ENCODE measurements at places on chromosomes 1 and 21.

DNA sequence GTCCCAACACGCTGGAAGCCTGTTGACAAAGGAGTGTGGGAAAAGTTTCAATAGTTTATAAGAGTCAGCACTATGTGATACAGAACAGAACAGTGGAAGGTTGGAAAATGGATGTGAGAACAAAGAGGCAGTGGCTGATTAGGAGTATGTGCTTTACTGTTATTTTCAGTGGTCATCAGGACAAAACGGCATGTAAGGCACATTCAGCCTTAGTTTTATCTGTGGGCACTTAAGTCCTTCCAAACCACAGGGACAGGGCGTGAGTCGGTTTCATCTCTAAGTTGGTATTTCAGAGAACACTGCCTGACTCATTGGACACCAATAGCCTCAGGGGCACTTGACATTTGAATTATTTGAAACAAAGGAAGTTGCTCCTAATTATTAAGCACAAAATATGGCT is 306.9 kb downstream of the ASTN1 start:
- no peak for DNase-seq

- no peak for DNase-seq
Observed at GRCh38 chr21:38186661-38187270, 70.0 kb upstream of the KCNJ15 start.

DNA sequence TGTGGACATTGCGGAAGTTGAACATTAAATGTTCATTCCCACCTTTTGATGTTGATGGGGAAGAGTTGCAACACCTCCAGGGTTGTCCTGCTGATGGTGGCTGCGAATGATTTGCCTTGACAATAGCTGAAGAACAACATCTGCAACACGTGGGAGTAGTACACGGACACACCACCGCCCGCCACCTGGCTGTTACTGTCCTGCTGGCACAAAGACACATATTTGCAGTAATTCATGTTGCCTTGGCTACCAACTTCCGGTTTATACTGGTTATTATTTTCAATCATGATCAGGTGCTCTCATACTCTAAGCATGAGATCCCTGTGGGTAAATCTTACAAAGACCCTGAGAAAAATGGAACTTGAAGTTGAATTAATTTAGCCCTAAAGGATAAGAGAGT is 55.2 kb downstream of the UBR4 start:
- no peak for DNase-seq

DNA sequence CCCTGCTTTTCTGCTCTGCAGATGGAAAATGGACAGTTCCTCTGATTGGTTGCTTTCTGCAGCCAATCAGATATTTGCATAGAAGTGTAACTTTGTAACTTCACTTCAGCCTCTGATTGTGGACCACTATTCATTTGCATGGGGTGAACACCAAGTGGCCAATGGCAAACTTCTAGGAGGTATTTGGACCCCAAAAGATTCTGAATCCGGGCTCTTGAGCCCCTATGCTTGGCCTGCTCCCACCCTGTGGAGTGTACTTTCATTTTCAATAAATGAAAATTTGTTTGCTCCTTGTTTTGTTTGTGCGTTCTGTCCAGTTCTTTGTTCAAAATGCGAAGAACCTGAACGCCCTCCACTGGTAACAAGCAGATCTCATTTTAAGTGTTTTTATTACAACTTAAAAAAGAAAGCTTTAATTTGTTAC is 6.4 kb upstream of the GSTM4 start:
- no peak for DNase-seq

- no peak for DNase-seq
Observed at GRCh38 chr1:182596934-182597333, 7.3 kb downstream of the RGS16 start.

DNA sequence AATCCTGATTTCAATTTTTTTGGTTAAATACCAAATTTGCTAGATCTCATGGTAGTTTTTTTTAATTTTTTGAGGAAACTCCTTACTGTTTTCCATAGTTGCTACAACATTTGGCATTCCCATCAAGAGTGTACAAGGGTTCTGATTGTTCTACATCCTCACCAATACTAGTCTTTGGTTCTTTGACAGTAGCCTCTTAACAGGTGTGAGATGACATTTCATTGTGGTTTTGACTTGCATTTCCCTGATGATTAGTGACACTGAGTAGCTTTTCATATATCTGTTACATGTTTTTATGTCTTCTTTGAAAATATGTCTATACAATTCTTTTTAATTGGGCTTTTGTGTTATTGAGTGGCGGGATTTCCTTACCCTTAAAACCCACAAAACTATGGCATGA is 20.9 kb upstream of the RGS13 start:
- DNase-seq = no peak

DNA sequence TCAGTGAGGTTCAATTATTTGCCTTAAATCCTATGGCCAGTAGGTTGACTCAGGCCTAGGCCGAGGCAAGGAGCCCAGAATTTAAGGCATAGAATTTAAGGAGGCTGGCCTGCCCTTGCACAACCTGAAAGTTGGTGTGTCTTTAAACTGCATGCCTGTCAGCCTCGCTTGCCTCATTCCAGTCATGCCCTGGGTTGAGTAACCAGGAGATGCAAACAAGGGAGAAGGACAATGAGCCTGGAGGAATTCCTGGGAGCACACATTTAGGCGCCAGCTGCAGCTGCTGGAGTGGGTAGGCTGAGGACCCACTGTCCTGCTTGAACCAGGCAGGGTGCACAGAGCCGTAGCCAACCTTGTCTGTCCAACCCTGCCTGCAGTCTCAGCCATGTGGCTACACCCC is 11.7 kb downstream of the CD2 start:
- DNase-seq = no peak

GRCh38 chr1:81505831-81506230 is 294.9 kb upstream of the ADGRL2 start:
- no peak for DNase-seq
